ENCODE measurements at places on chromosomes 5 and 9.

DNA sequence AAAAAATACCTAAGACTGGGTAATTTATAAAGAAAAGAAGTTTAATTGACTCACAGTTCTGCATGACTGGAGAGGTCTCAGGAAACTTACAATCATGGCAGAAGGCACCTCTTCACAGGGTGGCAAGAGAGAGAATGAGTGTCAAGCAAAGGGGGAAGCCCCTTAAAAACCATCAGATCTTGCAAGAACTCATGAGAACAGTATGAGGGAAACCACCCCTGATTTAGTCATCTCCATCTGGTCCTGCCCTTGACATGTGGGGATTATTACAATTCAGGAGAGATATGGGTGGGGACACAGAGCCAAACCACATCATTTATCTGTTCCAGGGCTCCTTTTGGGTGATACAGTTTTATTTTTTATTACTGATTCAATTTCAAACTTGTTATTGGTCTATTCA is 23.2 kb upstream of the ADAMTS16 start:
- DNase-seq, result no peak

- DNase-seq, result no peak
These were observed 223.2 kb downstream of the CACNA1B start for GRCh38 chr9:138100711-138101350.

- no peak for DNase-seq
These were observed 66.6 kb downstream of the C9orf152 start for GRCh38 chr9:110141227-110141793.

- no peak for DNase-seq
These were observed 526.4 kb downstream of the NR2F1-AS1 start for GRCh38 chr5:93054424-93055163.

- no peak for DNase-seq
These were observed 166.3 kb downstream of the EFNA5 start for GRCh38 chr5:107504424-107504823.

- no peak for DNase-seq
These were observed 1.4 kb downstream of the OTULIN start for GRCh38 chr5:14665949-14666348.

DNA sequence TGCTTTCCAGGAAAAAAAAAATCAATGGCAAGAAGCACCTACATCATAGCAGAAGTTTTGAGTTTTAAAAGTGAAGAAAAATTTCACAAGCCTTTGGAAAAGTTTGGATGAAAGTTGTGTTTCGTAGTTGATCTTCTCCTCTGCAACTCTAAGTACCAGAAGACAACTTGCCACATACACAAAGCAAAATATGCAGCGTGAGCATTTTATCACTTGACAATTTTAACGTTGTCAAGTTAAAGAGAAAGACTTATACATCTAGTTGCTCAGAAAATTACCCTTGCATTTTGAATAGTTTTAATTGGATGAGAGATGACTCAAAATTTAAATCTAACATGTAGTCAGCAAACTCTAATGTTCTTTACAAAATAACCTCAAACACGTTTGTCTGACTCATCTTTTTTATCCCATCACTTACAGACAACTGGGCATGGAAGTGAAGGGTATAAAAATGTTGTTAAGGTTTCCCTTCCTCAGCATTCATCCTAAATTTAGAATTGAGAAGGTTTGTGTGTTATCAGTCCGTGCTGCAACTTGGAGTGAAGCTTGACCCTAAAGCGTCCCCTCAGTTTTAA is 213.4 kb downstream of the MARCHF11 start:
- DNase-seq, result no peak

DNA sequence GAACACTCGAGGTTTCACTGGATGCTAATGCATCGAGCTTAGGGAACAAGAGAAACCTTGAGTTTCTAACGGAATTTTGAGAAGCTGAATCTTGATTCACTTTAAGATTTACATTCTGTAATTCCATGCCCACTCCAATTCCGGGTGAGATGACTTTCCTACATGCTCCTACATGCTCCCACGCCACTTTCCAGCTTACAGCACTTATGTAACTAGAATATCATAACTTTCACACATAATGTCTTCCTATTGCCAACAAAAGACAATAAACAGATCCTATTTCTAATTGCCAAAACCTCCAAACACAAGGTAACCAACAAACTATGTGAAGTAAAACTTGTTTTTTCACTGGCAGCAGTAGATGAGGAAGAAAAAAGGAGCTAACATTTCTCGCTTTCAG is 72.9 kb downstream of the ECPAS start:
- DNase-seq, result no peak

Measured in stimulated activated CD4-positive, alpha-beta T cell treated with anti-CD3 and anti-CD28 coated beads, Interleukin-1b, Interleukin-23, amount 100 ng/mL, for 1 hour (primary cell).